ENCODE measurements at places on chromosomes 2 and 18.

DNA sequence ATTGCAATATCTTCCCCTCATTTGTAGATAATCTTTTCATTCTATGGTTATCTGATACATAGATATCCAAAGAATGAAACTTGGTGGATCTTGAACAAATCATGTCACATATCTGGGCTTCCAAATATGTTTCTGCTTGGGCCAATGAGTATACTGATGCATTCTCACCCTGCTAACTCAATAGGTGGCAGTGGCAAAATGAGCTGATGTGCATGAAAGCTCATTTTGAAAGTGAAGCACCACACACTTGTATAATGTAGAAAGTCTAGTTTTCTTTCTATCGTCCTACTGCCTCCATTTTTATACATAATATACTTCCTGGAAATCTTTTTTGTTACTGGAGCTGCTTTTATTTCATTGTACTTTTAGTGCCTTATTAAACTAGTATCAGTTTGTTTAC lies 208.2 kb downstream of the PRKCE start:
- DNase-seq = no peak

GRCh38 chr2:168311261-168311910 lies 64.0 kb upstream of the STK39 start:
- no peak for DNase-seq

- DNase-seq = no peak
Measured at GRCh38 chr2:107008843-107009242, 122.9 kb upstream of the ST6GAL2 start.

- no peak for DNase-seq
Measured at GRCh38 chr2:26566081-26566375, 75.1 kb downstream of the CIB4 start.

DNA sequence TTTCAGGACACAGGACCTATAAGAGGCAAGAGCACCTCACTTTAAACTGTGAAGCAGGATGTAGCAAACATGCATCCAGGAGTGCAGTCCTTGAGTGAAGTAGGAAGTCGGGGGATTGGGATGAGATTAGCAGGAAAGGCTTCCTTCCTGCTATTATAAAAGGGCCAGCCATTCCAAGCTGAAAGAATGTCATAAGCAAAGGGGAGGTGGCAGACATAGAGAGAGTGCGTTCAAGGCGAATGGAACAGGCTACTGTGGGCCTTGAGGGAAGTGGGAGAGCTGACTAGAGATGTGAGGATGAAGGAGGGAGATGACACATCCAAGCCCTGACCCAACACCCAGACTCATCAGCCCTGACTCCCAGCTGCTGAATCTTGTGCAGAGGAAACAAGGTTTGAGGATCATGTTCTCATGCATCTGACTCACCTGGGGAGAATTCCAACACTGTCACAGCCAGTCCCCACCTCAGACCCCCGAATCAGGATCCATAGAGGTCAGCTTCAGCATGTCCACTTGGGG lies 63.9 kb downstream of the GYPC start:
- no peak for DNase-seq

DNA sequence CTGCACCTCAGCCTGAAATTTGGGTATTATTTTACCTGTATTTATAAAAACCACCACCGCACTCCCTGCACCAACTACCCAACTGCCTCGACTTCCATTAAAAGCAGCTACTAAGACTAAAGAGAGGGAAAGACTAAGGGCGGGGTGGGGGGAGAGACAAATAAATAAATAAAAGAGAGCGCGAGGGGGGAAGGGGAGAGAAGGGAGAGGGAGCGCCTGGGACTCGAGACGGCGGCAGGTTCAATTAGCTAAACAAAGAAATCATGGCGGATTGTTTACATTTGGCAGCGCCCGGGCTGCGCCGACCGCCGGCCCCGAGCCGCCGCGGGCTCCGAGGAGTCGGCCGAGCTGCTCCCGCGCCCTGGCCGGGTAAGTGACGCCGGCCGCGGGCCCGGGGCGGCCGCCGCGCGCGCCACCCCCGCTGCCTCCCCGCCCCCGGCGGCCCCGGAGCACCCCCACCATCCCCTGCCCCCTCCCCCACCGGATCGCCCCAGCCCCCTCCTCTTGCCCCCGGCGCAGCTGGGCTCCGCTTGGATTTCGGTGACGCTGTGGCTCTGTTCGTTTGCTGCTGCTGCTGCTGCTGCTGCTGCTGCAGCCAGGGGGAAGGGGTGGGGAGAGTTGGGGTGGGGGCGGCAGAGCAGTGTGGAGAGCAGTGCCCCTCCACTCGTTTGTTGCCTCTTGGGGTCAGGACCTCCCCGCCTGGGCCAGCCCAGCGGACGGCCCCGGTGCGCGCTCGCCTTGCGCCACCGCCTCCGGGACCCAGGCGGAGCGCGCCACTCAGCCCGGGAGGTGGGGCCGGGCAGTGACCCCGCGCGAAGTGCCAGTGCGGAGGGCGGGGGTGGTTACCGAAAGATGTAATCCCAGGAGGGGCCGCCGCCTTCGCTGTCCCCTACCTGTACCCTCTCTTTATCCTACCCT lies 187.2 kb upstream of the FANCL start:
- no peak for DNase-seq

DNA sequence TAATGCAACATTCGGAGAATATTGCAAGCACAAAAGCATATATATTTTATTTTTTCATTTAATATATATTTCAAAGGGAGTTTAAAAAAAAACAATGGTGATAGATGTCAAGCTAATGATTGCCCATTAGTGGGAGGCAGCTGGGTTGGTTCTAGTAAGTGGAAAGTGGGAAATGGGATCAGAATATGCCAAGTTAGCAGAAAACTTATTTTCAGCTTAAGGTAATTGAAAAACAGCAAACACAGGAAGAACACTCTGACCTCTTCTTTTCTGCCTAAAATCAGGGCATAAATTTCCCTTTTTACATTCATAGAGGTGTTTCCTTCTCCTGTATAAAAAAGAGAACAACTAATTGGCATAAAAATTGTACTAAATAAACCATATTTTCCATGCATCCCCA lies 535.3 kb upstream of the SYT4 start:
- DNase-seq = no peak

DNA sequence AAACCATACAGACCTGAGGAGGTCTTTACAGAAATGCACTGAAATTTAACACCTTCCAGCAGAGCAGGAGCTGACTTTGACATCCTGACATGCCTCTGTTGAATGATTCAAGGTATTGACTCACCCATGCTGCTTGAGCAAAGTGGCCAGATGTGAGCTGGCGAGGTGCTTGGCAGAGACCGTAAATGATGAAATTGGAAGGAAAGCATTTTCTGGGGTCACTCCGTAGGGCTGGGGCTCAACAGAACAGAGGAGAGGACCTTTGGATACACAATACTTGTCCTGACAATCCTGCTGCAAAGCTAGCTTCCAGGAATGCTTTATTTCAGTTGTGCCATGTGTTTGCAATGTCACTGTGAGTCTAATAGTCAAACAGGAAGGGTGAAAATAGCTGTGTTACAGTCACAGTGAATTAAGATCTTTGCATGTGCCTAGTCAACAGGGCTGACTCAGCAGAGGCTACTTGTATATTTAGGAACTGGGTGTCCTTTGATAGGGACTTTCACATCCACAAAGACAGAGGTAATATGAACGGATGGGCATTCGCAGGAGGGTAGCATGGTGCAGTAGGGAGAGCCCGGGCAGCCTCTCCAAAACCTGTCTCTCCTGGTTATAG lies 31.6 kb upstream of the NCK2 start:
- DNase-seq = no peak

DNA sequence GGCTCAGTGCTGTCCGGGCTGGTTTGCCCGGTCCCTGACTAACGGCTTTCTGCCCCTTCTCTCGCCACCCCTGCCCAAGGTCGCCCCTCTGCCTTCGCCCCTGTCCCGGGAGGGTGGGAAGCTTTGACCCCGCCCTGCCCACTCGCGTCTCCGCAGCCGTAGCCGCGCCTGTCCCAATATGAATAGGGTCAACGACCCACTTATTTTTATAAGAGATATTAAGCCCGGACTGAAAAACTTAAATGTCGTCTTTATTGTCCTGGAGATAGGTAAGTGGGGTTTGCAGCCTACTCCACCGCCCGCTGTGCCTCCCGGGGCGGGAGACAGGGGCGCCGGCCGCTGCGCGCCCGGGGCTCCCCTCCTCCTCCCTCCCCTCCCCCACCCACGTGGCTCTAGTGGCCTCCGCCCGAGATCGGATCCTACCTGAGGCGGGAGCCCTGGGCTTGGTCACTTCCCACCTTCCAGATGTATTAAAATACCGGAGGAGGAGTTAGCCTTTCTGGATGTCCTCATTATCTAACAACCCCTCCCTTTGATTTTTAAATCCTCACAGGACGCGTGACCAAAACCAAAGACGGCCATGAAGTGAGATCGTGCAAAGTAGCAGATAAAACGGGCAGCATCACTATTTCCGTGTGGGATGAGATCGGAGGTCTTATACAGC lies 633 bp downstream of the NABP1 start:
- no peak for DNase-seq

DNA sequence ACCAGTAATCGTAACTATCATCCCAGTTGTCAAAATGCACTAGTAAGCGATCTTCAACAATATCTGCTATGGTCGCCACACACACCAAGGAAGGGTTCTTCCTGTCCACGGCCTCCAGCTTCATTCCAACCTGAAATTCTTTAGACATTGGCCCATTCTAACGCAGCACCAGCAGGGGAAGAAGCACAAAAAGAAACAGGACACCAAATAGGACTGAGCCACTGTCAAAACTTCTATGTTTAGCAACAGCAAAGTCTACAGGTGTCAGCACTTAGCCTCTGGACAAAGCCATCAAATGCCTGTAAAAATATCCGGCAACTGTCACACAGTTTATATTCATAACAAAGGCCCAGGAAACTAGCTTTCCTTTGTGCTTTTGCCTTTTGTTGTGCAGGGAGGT lies 175.0 kb downstream of the L3MBTL4 start:
- no peak for DNase-seq

DNA sequence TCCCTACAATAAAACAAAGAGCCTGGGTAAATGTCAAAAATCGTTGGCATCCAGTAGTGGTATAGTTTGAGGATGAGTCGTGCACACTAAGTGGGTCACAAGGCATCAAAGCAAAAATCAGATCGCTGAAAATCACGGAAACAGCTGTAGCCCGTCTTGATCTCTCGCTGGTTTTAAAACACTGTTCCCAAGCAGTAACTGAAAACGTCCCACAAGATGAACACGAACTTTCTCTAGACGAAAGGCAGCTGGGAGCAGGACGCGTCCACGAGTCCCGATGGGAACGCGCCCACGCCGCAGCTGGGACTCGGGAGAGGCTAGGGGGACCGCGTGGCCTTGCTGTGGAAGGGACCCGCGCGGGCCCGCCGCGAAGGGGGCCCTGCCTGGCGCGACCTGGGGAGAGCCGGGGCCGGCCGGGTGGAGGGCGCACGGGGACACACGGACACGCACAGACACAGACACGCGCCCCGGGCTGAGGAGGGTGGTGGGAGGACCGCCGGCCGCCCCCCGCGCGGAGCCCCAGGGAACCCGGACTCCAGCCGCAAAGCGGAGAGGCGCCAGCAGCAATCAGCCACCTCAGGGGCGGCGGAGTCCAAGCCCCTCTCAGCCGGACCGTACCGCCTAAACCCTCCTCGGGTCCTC lies 651 bp downstream of the STK17B start:
- peak; percentile 87 for DNase-seq
